ENCODE measurements at places on chromosomes 16 and 17. TPM values are rescaled to one million over a fixed set of nuclear protein-coding genes. Genes with fewer than 3 reads are reported as not detected.

DNA sequence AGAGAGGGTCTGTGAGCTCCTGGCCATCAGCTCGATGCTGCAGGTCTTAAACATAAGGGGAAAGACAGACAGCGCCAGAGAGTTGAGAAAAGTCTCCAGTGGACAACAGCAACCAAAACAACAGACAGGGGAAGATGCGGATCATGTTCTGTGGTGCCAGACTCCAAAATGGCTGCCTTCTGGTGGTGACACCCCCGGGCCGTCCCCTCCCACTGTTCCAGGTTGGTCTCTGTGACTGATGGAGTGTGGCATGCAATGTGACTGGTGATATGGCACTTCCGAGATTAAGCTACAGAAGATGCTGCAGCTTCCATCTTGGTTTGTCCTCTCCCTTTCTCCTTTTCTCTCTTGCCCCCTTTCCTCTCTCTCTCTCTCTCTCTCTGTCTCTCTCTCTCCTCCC is 40.4 kb upstream of the RBFOX3 start:
- no peak overlapping the region for H3K4me3 ChIP-seq
- peaks cover 9% of the 10 kb centered on the region for H3K27me3 ChIP-seq
- no peak overlapping the region for H3K27ac ChIP-seq
- no peaks in the 10 kb centered on the region for H3K36me3 ChIP-seq

DNA sequence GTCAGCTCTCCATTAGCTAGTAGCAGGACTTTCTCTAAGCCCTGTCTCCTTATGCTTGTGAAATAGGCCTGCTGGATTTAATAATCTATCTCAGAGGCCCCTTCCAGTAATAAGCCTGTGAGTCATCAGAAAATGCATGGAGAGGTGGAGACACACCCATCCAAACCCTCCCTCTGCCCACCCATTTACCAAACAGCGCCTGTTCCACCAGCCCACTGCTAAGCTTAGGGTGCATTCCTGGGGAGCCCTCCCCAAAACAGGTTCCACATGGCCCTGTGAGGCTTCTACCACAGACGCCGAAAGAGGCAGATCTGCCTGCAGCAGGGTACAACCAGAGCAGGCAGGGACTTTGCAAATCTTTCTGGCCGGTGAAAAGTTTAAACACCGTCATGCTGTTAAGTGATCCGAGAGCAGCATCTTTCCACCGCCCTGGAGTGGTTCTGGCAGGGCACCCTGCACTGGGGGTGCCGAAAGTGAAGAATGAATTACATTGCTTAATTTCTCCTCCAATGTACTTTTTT is 99.3 kb downstream of the GAS7 start:
- no peaks in the 10 kb centered on the region for H3K27me3 ChIP-seq
- peaks cover 14% of the 10 kb centered on the region for H3K4me1 ChIP-seq
- H3K4me3 ChIP-seq, result no peak overlapping the region
- peak; percentile 57 for DNase-seq

- peaks cover 4% of the 10 kb centered on the region for H3K4me1 ChIP-seq
- DNase-seq, result peak; percentile 41
- no peaks in the 10 kb centered on the region for H3K36me3 ChIP-seq
- no peak overlapping the region for H3K27ac ChIP-seq
Measured at GRCh38 chr17:46964315-46965265, 14.5 kb downstream of the RPRML start.

The ABCC3 gene
- total RNA-seq, result 2.2 TPM

The C17orf50 gene
- not detected for total RNA-seq

The MT1E gene
- 166 TPM for total RNA-seq
